ENCODE measurements at places on chromosomes 4 and X. TPM values are rescaled to one million over a fixed set of nuclear protein-coding genes. Genes with fewer than 3 reads are reported as not detected.

The CT55 gene
- not detected for total RNA-seq

The ZNF674 gene
- total RNA-seq: 6.5 TPM

DNA sequence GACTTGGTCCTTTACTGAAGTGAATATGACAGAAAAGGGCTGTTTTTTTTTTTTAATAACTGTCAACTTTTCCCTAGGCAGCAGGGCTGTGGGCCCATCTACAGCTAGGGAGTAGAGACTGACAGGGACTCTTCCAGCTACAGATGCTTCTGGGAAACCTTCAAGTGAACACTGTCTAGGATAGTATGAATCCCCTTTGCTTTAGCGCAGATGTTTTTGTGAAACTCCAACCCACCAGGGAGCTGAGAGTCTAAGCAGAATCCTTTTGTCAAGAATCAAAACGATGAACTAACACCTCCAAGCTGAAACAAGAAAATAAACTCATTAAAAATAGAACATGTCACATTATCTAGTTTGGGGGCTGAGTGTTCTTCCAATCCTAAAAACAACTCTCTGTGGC lies 219.7 kb upstream of the FGF13 start:
- H3K27ac ChIP-seq: no peak overlapping the region
- no peak for DNase-seq
- no peak overlapping the region for H3K4me3 ChIP-seq

GRCh38 chrX:39952989-39953388 lies 144.8 kb downstream of the BCOR start:
- DNase-seq: no peak
- H3K36me3 ChIP-seq: no peaks in the 10 kb centered on the region
- no peaks in the 10 kb centered on the region for H3K27me3 ChIP-seq
- no peak overlapping the region for H3K4me3 ChIP-seq

DNA sequence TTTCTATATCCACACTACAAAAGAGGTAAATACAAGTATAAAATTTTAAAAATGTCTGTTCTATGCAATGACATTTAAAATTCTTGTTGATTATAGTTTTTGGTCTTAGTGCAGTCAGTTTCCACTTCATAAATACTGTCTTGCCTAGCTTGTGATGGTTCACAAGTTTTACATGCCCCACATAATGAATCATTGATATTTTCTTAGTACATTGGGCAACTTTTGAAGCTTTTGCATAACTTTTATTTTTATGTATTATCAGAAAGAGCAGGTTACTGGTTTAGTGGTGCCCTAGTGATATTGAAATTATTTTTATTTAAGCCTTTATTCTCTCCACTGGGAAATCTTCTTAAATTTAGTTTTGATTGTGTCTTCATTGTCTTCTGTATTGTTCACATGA lies 388.0 kb downstream of the CCSER1 start:
- no peaks in the 10 kb centered on the region for H3K4me1 ChIP-seq
- H3K27ac ChIP-seq: no peak overlapping the region
- DNase-seq: no peak
- H3K36me3 ChIP-seq: no peaks in the 10 kb centered on the region

The DTHD1 gene
- total RNA-seq: 2.9 TPM

All from activated CD8-positive, alpha-beta memory T cell treated with anti-CD3 and anti-CD28 coated beads, Interleukin-2, amount 10 ng/mL, durations not matched to agents 7 days and 5 days (primary cell).